ENCODE measurements at places on chromosomes 13 and 19. TPM values are rescaled to one million over a fixed set of nuclear protein-coding genes. Genes with fewer than 3 reads are reported as not detected.

The SWSAP1 gene
- total RNA-seq = 3.3 TPM

GRCh38 chr13:95484052-95484451 is 68.5 kb upstream of the CLDN10 start:
- DNase-seq = no peak

DNA sequence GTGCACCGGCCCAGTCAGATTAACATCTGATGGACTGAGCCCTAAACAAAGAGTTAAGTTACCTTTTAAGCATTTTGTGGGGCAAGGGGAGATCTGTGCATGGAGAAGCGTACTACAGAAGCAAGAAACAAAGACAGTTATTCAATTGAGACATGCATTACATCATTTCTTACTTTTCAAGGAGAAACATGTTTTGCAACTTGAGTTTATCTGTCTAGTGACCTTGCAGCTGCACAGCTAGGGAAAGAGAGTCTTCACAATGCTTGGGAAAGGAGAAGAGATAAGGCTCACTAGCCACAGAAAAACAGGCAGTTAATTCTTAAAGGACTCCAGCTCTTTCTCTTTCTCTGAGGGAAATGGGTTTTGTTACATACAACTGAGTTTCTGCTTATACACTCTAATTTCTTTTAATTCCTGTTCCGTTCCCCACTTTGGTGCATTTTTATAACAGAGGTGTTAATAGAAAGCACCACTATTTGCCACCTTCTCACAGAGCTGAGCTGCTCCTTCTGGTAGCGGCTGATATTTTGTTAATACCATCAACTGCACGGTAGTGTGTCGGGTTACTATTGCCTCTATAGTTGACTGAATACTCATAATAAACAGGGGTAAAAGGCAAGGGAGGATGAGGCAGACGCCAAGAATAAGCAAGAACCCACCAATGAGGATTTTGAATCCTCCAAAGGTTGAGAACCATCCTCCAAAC is 55.9 kb downstream of the ZNF431 start:
- DNase-seq = no peak

- no peak for DNase-seq
Measured at GRCh38 chr13:85738696-85739320, 60.4 kb downstream of the SLITRK6 start.

- peak; percentile 57 for DNase-seq
Measured at GRCh38 chr19:1019980-1020867, 699 bp downstream of the TMEM259 start.

DNA sequence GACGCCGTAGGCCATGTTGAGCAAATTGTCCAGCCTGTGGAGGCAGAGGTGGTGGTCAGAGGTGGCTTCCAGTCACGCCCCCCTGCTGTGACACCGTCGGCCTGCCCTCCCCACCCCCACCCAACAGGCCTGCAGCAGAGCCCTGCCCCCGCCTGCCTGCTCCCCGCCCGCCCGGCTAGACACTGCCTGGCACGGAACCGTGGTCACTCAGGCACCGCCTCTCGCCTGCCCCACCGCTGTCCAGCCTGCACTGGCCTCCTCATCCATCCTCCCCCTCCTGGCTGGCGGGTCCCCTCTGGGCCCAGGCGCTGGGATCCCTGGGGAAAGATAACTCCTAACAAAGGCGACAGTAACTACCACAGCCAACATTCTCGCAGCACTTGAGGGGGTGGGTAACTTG is 21.7 kb downstream of the PRKCSH start:
- no peak for DNase-seq

The HIPK4 gene
- not detected for total RNA-seq

The PVR gene
- 31.0 TPM for total RNA-seq

GRCh38 chr13:40470660-40471059 is 195.8 kb downstream of the FOXO1 start:
- DNase-seq = no peak

The LGALS7B gene
- total RNA-seq = not detected

The KCNC3 gene
- 0.76 TPM for total RNA-seq

The PALM gene
- total RNA-seq = 8.7 TPM

DNA sequence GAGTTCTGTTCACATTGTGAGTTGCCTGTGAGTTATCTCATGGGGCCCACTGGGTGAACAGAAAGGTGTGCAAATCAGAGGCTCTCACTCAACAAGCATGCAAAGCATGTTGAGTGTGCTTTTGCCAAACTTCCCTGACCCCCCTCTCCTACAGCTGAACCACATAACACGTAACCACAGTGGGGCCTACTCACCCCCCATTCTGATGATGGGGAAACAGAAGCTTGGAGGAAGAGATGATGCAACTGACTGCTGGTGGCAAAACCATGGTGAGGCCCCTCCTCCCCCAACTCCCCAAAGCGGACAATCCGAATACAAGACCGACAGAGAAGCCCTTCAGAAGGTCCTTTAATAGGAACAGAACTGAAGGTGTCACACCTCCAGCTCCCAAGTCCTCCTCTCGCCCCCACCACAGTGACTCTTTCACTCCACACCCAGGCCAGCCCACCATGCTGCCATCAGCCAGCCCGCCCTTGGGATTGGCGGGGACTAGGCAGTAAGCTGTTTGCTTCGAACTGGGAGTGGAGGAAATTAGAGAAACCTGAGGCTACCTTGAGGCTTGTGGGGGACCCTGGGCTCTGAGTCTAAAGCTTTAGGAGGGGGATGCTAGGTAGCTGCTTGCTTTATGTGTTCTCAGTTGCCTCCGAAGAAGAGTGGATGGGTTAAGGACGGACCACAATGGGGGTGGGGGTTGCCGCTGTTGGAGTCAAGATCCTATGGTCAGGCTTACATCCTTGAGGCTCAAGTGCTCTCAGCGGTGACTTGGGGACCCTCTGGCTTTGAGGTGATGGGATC is 3.8 kb downstream of the ZNF784 start:
- DNase-seq = no peak

- no peak for DNase-seq
Measured at GRCh38 chr19:12284631-12285030, 10.1 kb downstream of the ZNF44 start.

The DNAAF3 gene
- 2.6 TPM for total RNA-seq

DNA sequence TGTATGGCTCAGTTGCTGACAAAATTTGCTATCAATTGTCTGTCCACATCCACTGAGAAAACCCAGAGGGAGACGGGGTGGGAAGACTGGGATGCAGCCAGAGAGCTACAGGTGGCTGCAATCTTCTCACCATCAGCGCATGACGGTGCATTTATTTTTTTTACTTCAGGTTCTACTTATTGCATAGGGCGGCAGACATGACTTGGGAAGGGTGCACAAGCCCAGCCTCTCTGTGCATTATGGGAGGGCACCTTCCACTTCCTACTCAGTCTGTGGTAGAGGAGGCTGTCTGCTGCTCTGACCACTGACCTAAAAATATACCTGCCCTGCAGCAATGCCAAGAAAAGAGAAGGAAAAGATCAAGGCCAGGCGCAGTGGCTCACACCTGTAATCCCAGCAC is 73.1 kb downstream of the ABCC4 start:
- DNase-seq = no peak

- no peak for DNase-seq
Measured at GRCh38 chr13:113458253-113459065, 5.2 kb upstream of the ADPRHL1 start.

- no peak for DNase-seq
Measured at GRCh38 chr19:13544423-13544822, 38.1 kb upstream of the CACNA1A start.

GRCh38 chr19:10207026-10207425 is 12.3 kb upstream of the DNMT1 start:
- no peak for DNase-seq

GRCh38 chr13:74243637-74244526 is 109.7 kb upstream of the KLF12 start:
- no peak for DNase-seq

The FFAR1 gene
- total RNA-seq = 0.11 TPM

DNA sequence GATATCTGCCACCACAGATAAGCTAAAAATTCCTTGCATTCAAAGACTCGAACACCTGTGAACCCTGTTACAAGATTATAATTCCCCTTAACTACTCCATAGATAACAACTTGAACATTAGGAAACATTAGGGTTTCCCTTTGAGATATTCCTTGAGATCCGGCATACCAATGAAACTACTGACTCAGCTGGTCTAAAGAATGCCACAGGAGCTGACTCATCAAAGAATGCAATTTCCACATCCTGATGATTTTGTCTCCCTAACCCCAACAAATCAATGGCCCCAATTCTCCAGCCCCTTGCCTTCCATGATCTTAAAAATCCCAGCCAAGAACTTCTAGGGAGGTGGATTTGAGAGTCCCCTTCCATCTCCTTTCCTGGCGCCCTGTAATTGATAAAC is 35.6 kb upstream of the ZNF599 start:
- no peak for DNase-seq

The DACT3 gene
- 1.1 TPM for total RNA-seq

The PEG3 gene
- 0.92 TPM for total RNA-seq

- no peak for DNase-seq
Measured at GRCh38 chr13:113588394-113589111, 4.0 kb downstream of the TFDP1 start.

DNA sequence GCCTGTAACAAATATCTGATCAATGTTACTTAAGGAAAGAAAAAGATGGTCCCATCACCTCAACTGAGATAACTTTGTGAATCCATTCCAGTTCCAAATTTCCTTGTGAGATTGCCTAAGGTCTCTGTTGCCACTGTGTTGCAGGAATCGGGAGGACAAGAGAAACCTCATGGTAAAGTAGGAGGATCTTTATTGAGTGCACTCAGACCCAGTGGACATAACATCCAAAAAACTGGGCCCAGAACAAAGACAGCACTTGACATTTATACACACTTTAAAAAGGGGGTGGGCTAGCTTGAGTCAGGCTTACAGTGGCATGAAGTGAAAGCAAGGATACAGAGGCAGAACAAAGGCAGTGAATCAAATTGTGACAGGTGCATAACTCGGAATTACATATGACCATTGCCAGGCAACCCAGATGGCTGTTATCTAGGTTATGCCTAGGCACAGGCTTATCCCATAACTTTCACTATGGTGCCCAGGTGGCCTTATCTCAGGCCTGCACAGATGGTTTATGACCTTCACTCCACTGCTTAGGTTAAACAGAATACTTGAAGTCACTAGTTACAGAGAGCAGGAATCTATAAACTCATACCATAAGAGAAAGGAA is 459.4 kb upstream of the PCDH20 start:
- DNase-seq = no peak

DNA sequence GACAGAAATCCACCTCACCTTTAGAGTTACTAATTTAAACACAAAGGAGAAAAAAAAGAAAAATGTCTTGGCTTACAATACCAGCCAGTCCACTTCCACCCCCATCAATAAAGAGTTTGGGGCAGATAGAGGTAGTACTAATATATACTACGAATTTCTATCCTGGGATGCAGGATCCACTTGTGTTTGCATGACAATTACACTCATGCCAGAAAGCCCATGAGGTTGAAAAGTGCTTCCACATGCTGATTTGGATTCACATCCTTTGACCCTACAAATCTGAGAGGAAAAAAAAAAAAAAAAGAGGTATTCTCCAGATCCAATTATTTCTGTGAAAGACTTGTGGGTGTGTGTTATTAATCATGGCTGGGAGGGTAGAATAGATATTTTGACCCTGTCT is 335.2 kb downstream of the SLITRK1 start:
- DNase-seq = no peak

- DNase-seq = no peak
Measured at GRCh38 chr13:35471706-35472322, 4.7 kb downstream of the MAB21L1 start.

GRCh38 chr13:43797869-43798268 is 11.1 kb upstream of the ENOX1 start:
- no peak for DNase-seq

The THOP1 gene
- 46.0 TPM for total RNA-seq

The IGFL3 gene
- not detected for total RNA-seq

GRCh38 chr13:114109641-114110041 is 22.8 kb downstream of the RASA3 start:
- peak; percentile 26 for DNase-seq

The RASGRP4 gene
- 1.8 TPM for total RNA-seq

DNA sequence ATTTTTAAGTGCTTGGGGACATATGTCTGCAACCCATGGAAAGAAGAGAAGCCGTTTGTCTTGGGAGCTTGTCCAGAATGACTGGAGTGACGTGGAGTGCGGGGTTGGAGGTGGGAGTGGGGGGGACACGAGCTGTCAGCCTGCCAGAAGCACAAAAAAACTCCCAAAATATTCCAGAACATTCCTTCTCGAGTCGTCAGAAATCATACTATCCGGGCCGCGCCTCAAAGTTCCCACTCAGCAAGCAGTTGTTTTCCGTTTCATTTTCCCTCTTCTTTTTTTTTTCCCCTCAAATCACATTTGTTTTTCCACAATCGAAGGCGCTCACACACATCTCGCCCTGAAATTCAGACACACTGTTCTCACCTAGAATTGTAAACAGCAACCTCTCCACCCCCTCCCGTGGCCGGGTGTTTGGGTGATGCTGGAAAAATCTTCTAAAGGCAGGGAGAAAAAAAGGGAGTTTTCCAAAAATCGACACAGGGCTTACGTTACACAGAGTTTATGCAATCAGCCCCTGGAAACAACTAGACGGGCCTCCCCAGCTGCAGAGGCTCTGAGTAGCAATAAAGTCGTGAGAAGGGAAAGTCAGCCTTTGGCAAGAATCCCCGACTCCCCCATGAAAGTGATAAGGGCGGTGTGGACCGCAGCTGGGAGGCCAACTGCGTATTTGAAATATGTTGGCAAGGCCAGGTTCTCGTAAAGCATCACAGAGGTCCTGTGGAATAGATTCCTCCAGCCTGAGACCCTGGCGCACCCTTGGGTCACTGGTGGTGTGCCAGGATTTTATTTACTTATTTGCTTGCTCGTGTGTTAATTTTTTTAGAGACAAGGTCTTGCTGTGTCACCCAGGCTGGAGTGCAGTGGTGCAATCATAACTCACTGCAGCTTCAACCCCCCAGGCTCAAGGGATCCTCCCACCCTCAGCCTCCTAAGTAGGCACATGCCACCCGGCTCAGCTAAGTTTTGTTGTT is 31.2 kb upstream of the KLF2 start:
- DNase-seq = peak; percentile 72

DNA sequence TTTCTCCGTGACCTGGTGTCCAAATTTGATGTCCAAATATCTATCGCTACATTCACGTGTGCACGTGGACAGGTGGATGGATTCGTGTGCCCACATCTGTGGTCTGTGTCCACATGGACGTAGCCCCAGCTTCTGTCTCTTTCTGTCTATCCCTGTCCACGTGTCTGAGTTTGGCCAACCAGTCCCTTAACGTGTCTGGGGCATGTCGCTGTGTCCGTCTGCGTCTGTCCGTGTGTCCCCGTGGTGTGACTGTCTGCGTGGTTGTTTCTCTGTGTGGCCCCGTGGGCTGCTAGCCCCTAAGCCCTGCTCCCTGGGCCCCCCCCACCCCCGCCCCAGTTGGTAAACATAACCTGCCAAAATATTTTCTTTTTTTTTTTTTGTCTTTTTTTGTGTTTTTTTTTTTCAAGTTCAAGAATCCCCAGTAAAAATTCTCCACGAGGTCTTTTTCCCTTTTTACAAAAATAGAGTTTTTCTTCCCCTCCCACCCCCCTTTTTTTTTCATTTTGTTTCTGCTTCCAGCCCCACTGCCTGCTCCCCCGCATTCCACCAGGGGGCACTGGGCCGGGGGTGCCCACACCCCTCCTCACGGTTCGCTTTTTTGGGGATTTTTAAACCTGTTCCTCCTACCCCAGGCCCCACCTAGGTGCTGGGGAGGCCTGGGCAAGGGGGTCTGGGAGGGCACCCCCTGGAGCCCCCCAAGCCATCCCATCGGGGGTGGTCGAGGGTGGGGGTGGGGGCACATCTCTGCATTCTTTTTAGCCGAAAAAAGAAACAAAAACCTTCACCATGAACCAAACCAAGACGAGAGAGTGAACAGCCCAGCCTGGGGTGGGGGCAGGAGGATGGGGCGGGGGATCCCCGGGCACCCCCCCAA is 18.3 kb downstream of the PRKCSH start:
- DNase-seq = no peak

GRCh38 chr19:11239377-11240000 is at the start of gene ANGPTL8:
Gene ANGPTL8, plus strand, starts transcription at chr19:11239619. Its CDS starts 19 bp downstream, at chr19:11239638.
- DNase-seq = no peak

GRCh38 chr13:113904411-113904810 is 40.5 kb upstream of the GAS6 start:
- DNase-seq = no peak
